Karpas-422 (cell line): ENCODE measurements at places on chromosomes 4 and X.

DNA sequence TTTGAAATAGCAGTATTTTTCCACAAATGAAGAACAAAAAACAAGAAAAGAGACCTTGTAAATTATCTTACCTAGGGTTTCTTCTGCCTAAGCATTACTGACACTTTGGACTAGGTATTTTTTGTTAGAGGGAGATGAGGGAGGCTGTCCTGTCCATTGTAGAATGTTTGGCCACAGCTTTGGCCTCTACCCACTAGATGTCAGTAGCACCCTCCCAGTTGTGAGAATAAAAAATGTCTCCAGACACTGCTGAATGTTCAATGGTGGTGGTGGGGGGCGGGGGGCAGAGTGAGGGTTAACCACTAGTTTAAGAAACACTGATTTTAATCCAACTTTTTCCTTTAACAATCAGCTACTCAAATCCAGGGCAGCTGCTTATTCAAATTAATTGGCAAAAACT, 25.8 kb downstream of the OTUD4 start:
- DNase-seq: peak; percentile 66

DNA sequence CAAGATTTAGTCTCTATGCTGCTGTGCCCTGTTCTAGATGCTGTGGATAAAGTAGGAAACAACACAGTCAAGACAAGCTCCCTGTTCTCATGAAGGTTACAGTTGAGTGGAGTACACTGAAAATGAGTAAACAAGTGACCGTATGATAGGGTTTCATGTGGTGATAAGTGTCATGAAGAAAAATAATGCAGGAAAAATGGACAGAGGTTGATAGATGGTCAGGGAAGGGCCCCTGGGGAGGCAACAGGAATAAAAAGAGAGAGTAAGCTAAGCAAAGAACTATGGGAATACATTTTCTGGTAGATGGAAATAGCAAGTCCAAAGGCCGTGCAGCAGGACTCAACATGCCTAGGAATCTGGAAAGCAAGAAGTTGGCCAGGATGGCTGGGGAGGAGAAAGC, 394.0 kb downstream of the DTHD1 start:
- DNase-seq: no peak

- DNase-seq: no peak
Measured at GRCh38 chr4:145483514-145483913, 1.9 kb downstream of the SMAD1 start.

DNA sequence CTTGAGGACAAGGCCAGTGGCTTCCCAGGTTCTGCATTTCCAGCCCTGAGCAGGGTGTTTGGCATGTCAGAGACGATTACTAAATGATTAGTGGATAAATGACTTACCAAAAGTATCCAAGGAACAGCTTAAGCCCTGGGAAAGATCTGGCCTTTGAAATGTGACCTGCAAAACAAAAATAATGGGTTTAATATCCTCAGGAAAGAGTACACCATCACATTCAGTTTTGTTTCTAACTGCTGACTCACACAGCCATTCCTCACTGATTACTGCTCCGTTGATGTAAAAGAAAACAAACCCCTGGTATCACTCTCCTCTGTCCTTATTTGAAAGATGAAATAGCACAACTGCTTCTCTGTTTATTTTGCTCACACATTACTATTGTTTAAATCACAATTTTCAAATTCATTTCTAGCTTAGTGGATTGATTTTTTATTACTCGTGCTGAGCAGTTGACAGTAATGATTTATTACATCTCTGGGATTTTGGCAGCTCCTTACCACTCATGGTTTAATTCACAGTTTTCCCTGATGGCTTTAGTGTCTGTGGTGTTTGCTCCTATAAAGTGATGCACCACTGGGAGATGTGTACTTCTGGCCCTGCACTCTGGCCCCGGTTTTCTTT, 117.0 kb downstream of the CBLL2 start:
- no peak for DNase-seq

GRCh38 chrX:109352066-109352588, 129.8 kb downstream of the GUCY2F start:
- DNase-seq: no peak

DNA sequence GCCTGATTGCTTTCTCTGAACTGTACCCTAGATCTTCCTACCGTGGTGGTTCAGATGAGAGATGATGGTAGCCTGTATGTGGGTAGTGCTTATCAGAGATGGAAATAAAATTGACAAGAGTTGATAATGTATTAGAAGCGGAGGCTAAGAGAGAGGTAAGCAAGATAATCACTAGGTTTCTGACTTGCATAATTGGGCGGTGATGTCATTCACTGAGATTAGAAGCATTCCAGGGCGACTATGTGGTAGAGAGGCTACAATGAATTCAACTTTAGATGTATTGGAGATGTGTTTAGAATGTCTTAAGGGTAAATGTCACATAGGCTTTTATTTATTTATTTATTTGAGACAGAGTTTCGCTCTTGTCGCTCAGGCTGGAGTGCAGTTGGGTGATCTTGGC, 415 bp upstream of the TENM3 start:
- DNase-seq: no peak

- no peak for DNase-seq
Measured at GRCh38 chr4:78356251-78356786, 195.3 kb upstream of the ANXA3 start.

DNA sequence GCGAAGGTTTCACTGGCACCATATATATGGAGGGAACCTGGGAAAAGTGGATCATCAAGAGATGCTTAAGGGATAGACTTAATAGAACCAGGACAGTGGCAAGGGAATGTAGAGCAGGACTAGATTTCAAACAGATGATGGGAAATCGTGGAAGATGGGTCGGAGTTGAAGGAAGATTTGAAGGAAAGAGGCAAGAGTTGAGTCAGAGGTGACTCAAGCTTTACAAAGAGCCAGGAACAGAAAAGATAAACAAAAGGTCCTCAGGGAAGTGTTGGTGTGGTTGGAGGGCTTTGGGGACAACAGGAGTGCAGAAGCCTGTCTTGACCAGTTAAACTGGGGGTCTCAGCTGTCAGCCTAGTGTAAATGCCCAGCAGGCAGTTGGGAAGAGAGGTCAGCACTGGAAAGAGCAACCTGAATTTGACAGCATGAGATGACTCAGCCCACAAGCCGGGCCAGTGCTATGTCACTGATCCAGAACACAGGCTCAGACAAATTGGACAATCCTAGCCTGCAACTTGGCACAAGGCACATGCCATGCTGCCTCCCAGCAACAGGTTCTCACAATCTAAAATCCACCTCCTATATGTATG, 230.5 kb downstream of the IDS start:
- no peak for DNase-seq

DNA sequence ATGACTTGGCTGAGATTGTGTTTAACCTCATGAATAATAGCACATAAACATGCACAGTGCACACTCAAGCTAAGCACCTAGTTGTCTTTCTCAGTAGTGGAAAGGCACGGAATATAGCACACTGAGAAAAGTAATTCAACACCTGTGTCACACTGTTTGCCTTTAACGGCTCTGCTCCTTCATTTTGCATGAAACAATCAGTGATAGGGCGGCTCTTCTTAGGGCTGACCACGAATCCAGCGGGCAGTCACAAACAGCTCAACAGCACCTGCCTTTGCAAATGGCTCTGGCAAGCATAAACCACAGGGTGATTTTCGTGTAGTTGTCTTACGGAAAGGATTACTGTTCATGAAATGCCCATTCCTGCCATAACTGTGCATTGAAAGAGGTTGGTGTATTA, 954.0 kb upstream of the TENM3 start:
- DNase-seq: no peak

- DNase-seq: no peak
Measured at GRCh38 chr4:30828264-30828926, 108.2 kb downstream of the PCDH7 start.

GRCh38 chr4:118279328-118279727, 73.5 kb downstream of the PRSS12 start:
- DNase-seq: peak; percentile 63

- DNase-seq: no peak
Measured at GRCh38 chrX:149493567-149494562, 11.2 kb downstream of the IDS start.

GRCh38 chr4:123786920-123787319, 390.3 kb downstream of the SPRY1 start:
- DNase-seq: no peak

- DNase-seq: no peak
Measured at GRCh38 chrX:66672106-66672505, 33.2 kb upstream of the EDA2R start.

- no peak for DNase-seq
Measured at GRCh38 chr4:20180509-20180908, 71.2 kb upstream of the SLIT2 start.
